ENCODE measurements at places on chromosomes 1 and 21.

DNA sequence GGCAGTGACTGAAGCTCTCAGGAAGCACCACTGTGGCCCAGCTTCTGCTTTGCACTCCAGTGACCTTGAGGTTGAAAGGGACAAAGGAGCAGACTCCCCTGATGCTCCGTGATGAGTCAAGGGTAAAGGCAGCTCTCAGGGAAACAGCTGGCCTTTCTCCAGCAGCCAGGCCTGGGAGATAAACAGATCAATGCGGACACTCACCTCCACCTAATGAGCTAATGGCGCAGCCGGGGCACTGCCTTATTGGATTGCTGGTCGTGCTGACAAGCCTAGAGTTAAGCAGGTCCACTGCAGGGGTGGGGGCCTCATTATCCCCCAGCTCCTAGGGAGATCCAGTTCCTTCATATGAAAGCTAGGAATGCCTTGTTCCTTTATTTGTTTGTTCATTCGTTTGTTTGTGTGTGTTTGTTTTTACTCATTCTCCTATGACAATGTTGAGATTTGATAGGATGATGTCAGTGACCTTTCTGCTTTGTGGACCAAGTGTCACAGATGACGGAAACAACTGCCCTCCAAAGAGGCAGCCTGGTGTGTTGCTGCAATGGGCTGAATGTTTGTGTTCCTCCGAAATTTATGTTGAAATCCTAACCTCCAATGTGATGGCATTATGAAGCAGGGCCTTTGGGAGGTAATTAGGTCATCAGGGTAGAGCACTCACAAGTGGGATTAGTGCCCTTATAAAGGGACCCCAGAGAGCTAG, 141.4 kb upstream of the BEND5 start:
- DNase-seq = no peak

GRCh38 chr1:66613187-66613586, 79.2 kb downstream of the SGIP1 start:
- no peak for DNase-seq

GRCh38 chr1:192759104-192759503, 49.7 kb upstream of the RGS2 start:
- DNase-seq = no peak

GRCh38 chr21:44357064-44357837, 3.8 kb downstream of the TRPM2 start:
- no peak for DNase-seq

GRCh38 chr21:45412909-45413611, 8.1 kb downstream of the COL18A1 start:
- DNase-seq = no peak

GRCh38 chr1:157269656-157270375, 131.6 kb upstream of the ETV3 start:
- DNase-seq = no peak

GRCh38 chr1:91997607-91998195, 32.1 kb upstream of the EPHX4 start:
- peak; percentile 34 for DNase-seq

DNA sequence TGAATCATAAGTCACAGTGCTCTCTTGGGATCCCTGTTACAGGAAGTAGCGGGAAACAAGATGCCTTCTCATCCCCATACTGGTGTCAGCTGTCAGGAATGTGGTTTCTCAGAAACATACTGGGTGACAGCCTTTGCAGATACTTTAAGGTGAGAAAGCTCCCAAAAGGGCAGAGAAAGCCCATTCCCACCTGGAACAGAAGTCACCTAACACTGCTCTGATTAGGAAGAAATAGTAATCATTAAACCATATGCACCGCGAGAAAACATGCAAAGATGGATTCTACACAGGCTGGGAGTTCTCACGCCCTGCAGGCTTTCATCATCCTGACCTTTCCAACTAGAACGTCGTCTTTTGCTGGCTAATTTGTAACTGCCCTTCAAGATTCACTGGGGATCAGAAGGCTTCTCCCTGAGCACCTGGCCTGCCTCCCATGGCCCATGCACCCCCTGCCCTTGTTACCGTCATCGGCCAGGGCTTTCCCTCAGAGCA, 46.2 kb upstream of the SLC44A3 start:
- DNase-seq = no peak

DNA sequence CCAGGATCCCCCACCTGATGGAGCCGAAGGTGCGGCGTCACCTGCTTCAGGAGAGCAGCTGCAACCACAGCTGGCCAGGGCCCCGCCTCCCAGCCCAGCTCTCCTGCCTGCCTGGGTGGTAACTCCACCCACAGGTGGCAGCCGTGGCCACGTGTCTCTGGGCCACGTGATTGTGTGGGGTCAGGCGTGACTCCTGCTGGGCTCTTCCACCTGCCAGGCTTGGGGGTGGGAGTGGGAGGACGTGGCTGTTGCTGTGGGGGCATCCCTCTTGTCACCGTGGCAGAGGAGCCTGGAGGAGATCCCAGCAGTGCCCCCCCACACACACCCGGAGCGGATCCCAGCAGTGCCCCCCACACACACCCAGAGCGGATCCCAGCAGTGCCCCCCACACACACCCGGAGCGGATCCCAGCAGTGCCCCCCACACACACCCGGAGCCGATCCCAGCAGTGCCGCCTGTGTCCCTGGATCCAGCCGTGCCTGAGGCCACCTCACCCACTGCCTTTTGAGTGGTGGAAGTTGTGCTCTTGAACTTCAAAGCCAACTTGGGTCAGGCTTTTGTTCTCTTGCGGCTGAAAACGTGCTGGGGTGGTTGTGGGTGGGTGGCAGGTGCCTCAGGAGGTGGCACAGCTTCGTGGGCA, 32.2 kb downstream of the POFUT2 start:
- DNase-seq = no peak

DNA sequence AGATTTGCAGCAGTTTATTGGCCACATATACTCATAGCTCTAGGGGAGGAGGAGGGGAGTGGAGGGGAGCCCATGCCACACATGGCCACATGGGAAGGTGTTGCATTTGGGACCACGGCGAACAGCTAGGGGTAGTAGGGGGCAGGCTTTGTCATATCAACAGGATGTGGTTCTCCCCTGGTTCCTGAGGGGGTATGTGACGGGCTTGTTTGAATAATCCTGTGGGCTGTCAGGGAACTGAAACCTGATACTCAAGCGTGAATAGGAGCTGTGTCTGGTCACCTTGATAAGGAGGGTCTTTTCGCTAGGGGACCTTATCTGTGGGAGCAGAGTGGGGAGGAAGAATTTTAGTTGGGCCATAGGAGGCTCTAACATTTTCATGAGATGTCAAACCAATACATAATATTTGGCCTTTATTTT, 264.7 kb downstream of the CTH start:
- no peak for DNase-seq

GRCh38 chr1:20742671-20743070, 10.2 kb upstream of the SH2D5 start:
- DNase-seq = no peak

DNA sequence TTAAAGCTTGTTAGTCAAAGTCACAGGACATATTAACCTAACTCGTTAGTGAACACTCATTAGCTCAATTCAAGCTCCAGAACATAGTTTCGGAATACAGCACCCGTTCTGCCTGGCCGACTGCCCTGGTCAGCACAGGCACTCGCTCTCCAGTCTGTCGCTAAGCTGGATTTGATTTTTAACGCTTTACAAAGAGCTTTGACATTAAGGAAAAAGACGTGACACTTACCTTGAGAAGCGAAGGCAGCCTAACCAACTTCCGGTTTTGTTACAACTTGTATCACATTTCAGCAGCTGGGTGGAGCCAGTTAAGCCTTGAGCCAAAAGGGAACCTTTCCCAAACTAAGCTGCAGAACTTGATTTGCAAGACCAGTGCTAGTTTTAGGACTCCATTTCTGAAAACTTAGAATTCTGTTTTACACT, at the start of gene FRRS1:
Gene FRRS1, minus strand, starts transcription at position 258 of the 423 bp plus-strand sequence. CDS start 17,867 bp downstream, outside the sequence.
- DNase-seq = no peak

- no peak for DNase-seq
These were observed 79.7 kb downstream of the PDE9A start for GRCh38 chr21:42733037-42733627.

DNA sequence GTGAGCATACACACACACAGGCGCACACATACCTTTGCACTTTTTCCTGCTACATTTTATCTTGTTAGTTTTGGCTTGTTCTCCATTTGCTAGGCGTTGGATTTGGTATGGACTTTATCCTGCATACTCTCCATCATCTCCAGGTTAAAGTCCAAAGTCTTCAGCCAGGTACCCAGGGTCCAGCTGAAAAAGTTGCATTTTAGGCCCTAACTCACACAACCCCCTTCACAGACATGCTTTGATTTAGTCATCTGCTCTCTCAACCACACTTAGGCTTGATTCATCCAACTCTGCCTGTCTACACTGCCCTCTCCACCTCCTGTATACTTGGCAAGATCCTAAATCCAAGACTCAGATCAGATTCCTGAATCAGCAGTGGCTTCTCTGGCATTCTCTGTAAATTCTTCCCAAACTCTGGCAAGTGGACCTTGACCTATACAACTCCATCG, 10.7 kb upstream of the LAMB3 start:
- no peak for DNase-seq

DNA sequence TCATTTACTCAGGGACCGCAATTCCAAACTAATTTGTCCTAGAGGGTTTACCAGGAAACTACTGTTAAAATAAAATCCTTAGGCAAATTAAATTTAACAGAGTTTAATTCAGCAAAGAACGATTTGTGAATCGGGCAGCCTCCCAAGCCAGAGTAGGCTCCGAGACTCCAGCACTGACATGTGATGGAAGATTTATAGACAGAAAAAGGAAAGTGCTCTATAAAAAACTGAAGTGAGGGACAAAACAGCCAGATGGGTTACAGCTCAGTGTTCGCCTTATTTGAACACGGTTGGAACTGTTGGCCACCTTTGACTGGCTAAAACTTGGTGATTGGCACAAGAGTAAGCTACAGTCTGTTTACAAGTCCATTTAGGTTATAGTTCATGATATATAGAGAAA, 35.2 kb upstream of the RCSD1 start:
- DNase-seq = no peak

- DNase-seq = no peak
These were observed 66.7 kb downstream of the MAGI3 start for GRCh38 chr1:113456967-113457366.
